ENCODE measurements at places on chromosomes 16 and 17.

- peaks cover 1% of the 10 kb centered on the region for H3K36me3 ChIP-seq
- no peaks in the 10 kb centered on the region for H3K4me1 ChIP-seq
- no peak overlapping the region for H3K27ac ChIP-seq
- no peak for DNase-seq
- no peak overlapping the region for H3K4me3 ChIP-seq
These were observed 57.8 kb downstream of the LMF1 start for GRCh38 chr16:912684-913613.

DNA sequence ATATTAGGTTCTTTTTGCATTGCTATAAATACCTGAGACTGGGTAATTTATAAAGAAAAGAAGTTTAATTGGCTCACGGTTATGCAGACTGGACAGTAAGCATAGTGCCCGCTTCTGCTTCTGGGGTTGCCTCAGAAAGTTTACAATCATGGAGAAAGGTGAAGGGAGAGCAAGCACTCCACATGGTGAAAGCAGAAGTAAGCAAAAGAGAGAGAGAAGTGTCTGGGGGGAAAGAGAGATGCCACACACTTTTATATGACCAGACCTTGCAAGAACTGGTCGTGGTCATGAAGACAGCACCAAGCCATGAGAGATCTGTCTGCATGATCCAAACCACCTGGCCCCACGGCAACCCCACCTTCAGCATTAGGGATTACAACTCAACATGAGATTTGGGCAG is 45.4 kb downstream of the KCNJ16 start:
- no peak for DNase-seq
- H3K4me1 ChIP-seq = no peaks in the 10 kb centered on the region
- peaks cover 3% of the 10 kb centered on the region for H3K27me3 ChIP-seq

GRCh38 chr17:146546-146945 is 9.2 kb downstream of the SCGB1C2 start:
- no peak overlapping the region for H3K27ac ChIP-seq
- no peaks in the 10 kb centered on the region for H3K36me3 ChIP-seq
- H3K27me3 ChIP-seq = peaks cover 8% of the 10 kb centered on the region
- no peak overlapping the region for H3K4me3 ChIP-seq
- no peak for DNase-seq

GRCh38 chr16:1667271-1667670 is 10.8 kb upstream of the JPT2 start:
- no peaks in the 10 kb centered on the region for H3K4me1 ChIP-seq
- H3K36me3 ChIP-seq = peaks cover 12% of the 10 kb centered on the region
- DNase-seq = no peak
- no peaks in the 10 kb centered on the region for H3K27me3 ChIP-seq

DNA sequence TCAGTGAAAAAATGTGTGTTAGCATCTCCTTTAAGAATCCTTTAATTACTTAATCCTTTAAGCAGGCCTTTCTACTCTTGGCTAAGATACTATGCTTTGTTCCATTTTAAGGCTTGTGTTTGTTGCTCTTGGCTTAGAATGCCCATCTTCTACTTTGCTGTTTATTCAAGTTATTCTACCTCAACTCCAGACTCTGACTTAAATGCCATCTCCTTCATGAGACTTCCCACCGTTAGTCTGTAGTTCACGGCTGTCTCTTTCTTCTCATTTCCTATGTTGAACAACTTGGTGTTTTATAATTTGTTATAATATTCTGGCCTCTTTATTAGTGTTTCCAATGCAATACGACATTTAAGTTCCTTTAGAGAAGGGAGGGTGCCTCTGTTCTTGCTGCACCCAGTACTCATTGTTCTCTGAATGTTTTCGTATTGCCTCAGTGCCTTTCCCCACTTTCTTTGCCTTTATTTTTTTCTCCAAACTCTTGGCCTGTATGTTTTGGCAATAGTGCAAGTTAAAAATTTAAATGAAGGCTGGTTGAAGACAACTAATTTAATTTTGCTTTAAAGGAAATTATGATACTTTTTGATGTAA is 6.1 kb upstream of the KRT10 start:
- peaks cover 25% of the 10 kb centered on the region for H3K36me3 ChIP-seq
- DNase-seq = no peak
- no peak overlapping the region for H3K27ac ChIP-seq
- peaks cover 24% of the 10 kb centered on the region for H3K4me1 ChIP-seq
- peaks cover 6% of the 10 kb centered on the region for H3K27me3 ChIP-seq

GRCh38 chr16:55947366-55947765 is 72.2 kb upstream of the CES5A start:
- peaks cover 45% of the 10 kb centered on the region for H3K27me3 ChIP-seq
- H3K27ac ChIP-seq = no peak overlapping the region
- DNase-seq = no peak
- H3K36me3 ChIP-seq = no peaks in the 10 kb centered on the region

DNA sequence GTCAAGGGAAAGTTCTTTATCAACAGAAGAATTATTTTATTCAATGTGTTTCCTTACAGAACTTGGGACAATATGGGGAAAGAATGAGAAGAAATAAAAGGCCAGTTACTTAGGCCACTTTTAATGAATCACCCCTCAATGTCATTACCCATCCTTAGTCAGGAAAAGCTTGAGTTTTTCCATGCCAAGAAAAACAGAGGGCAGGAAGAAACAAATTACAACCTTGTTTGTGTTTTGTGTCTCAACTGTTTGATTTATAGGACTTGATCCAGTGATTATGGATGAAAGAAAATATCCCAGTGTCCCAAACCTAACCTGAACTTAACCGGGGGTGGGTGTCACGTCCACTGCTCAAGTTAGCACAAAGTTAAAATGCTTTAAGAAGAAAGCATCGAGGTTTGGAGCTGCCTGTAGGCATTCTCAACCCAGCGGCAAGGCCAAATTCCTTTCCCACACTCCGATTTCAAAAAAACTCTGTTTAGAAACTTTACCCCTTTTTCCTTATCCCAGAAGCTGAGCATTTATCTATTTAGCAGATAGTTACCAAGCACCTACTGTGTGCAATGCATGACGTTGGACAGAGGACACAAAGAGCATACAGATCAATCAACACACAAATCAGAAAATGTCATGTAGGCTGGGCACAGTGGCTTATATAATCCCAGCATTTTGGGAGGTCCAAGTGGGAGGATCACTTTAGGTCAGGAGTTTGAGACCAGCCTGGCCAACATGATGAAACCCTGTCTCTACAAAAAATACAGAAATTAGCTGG is 14.0 kb upstream of the CYB5B start:
- H3K27me3 ChIP-seq = no peaks in the 10 kb centered on the region
- H3K4me1 ChIP-seq = peaks cover 13% of the 10 kb centered on the region
- no peak for DNase-seq
- H3K27ac ChIP-seq = no peak overlapping the region

DNA sequence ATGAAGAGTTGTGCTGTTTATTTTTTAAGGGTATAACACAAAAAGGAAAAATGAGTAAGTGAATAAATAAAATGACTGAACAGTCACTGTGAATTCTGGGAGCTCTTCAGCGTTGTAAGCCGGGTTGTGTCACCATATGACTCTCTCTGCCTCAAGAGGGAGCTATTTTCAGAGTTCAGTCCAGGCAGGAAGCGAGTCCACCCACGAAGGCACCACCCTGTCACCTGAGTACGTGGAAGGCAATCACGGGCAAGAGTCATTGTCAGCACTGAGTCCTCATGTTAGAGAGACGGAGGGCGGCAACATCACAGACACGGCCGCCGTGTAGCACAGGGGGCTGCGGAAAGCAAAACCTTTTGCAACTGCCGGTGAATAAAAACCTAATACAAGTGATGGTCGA is 227.6 kb downstream of the UTP18 start:
- no peak overlapping the region for H3K27ac ChIP-seq
- H3K4me1 ChIP-seq = no peaks in the 10 kb centered on the region
- H3K27me3 ChIP-seq = peaks cover 5% of the 10 kb centered on the region

- no peaks in the 10 kb centered on the region for H3K36me3 ChIP-seq
- H3K4me3 ChIP-seq = no peak overlapping the region
- no peak overlapping the region for H3K27ac ChIP-seq
- H3K4me1 ChIP-seq = peaks cover 3% of the 10 kb centered on the region
- H3K27me3 ChIP-seq = no peaks in the 10 kb centered on the region
These were observed 8.1 kb downstream of the TMEM235 start for GRCh38 chr17:78239489-78239931.

- no peaks in the 10 kb centered on the region for H3K4me1 ChIP-seq
- no peak overlapping the region for H3K27ac ChIP-seq
- H3K36me3 ChIP-seq = peaks cover 1% of the 10 kb centered on the region
- peak; percentile 33 for DNase-seq
- no peaks in the 10 kb centered on the region for H3K27me3 ChIP-seq
These were observed 28.7 kb upstream of the GAS7 start for GRCh38 chr17:10226930-10227695.

- DNase-seq = no peak
- H3K27ac ChIP-seq = peak overlapping the region; percentile 88
- H3K4me3 ChIP-seq = peak overlapping the region; percentile 93
- H3K4me1 ChIP-seq = peaks cover 30% of the 10 kb centered on the region
- H3K27me3 ChIP-seq = no peaks in the 10 kb centered on the region
These were observed 1.9 kb downstream of the PPP4C start for GRCh38 chr16:30077656-30078055.

Data from activated naive CD8-positive, alpha-beta T cell treated with anti-CD3 and anti-CD28 coated beads for 36 hours (primary cell).